Natural killer cell (primary cell): ENCODE measurements at places on chromosomes 12 and 14. TPM values are rescaled to one million over a fixed set of nuclear protein-coding genes. Genes with fewer than 3 reads are reported as not detected.

CLEC1B gene
- total RNA-seq: 1.0 TPM

CCDC197 gene
- total RNA-seq: not detected

TAC3 gene
- total RNA-seq: not detected

ZFHX2 gene
- 0.07 TPM for total RNA-seq

TEX22 gene
- total RNA-seq: 1.8 TPM

EIF2S3B gene
- not detected for total RNA-seq

SINHCAF gene
- 55.0 TPM for total RNA-seq

HOXC4 gene
- 0.95 TPM for total RNA-seq

SERPINA3 gene
- not detected for total RNA-seq

IRAK3 gene
- 9.2 TPM for total RNA-seq

DNA sequence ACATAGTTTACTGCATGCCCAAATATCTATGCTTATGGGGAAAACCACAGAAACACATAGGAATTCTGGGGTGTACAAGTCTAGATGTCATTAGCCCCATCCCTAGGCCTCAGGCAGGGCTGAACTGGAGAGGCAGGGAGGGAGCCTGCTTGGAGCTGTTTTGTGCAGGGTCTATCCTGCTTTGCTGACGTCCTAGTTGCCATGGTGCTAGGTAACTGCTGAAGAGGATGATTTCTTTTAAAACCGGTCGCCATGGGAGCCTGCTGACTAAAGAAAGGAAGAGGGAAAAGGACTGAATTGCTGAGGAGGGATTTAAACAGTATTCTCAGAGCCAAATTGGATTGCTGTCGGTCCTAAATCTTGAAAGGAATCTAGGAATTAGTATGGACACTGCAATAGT lies 10.7 kb downstream of the GPR19 start:
- H3K4me3 ChIP-seq: no peak overlapping the region
- H3K27ac ChIP-seq: no peak overlapping the region
- H3K36me3 ChIP-seq: no peaks in the 10 kb centered on the region

DNA sequence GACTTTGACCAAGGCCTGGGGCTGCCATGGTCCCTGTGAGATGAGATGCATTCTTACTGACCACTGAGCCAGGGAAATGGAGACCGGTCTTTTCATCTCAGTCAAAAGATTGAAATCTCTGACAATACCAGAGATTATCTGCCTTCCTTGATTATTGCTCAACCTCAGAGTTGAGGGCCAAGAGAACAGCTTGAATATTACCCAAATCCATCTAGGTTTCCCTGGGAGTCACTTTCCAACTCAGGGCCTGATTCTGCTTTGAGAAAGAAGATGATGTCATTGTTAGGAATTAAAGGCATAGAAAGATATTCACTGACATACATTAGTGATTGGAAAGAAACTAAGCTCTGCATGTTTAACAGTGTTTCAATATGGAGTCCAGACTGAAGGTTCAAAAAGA lies 515.9 kb upstream of the TBX3 start:
- H3K36me3 ChIP-seq: no peaks in the 10 kb centered on the region
- no peaks in the 10 kb centered on the region for H3K27me3 ChIP-seq
- no peak overlapping the region for H3K27ac ChIP-seq
- DNase-seq: no peak
- no peak overlapping the region for H3K4me3 ChIP-seq

DNA sequence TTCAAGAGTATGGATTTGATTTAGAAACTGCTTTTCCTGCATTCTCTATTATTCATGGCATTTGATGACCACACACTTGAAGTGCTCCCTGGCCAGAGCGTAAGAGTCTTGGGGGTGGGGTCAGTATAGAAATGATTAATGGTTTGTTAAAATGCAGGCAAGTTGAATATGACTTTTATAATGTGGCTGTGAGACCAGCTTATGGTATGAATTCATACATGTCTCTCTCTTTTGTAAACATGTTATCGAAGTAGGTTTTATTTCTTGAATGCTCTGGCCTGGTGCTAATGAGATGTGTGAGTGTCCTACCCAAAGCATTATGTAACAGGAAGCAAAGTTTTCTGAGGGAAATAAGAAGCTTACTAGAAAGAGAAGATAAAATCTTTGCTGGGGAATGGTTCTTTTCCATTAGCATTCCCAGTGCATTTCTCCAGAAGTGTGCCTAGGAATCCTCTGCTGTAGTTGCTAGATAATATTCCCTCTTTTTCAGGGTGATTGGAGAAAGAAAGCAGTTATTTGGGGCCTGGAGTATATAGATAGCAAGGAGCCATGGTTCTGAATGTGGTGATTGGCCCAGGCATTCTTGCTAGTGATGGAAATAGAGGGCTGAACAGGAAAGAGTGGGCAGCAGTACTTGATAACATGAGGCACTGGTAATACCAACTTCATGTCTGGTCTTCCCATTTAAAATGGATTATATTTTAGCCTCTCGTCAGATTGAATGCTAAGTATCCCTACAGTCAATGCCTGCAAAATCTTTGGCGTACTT lies 289.7 kb downstream of the RAD51B start:
- no peak for DNase-seq
- no peak overlapping the region for H3K27ac ChIP-seq
- no peaks in the 10 kb centered on the region for H3K27me3 ChIP-seq
- peaks cover 4% of the 10 kb centered on the region for H3K4me1 ChIP-seq
- H3K36me3 ChIP-seq: no peaks in the 10 kb centered on the region

DNA sequence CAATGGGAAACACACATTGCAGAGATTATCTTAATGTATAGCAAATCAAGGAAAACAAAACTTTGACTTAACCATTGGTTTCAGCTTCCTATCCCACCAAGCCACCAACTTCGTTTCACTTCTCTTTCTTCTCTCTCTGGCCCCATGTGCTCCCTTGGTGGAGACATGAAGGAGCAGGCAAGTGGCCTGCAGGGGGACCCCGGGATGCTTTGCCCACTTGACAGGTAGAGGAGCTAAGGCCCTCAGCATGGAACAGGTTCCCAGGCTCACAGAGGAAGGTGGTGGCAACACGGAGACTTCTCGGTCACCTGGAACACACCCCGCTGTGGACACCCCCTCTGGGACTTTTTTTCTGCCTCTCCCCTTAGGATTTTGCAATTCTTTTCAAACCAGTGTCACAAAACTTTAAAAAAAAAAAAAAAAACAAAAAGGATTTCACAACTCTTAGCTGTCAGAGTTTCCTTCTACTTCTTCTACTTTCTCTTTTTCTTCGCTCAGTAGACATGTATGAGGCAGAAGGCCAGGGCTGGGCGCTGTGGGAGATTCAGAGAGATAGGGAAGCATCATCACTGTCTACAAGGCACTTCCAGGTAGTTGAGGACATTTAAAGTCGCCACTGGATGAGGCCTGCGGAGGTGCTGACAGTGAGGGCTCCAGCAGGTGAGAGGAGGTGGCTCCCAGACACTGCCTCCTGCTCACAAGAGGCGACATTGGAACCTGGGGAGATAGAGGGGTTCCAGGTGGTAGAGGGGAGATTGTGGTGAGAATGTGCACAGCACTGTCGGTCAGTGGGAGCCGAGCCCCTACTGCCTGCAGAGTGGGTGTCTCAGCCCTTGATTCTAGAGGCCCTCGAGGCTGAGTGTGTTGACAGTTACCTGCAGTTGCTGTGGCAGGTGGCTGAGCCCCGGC lies 119.6 kb downstream of the GCH1 start:
- H3K27me3 ChIP-seq: no peaks in the 10 kb centered on the region
- H3K27ac ChIP-seq: no peak overlapping the region
- H3K4me1 ChIP-seq: peaks cover 8% of the 10 kb centered on the region
- no peak overlapping the region for H3K4me3 ChIP-seq
- no peaks in the 10 kb centered on the region for H3K36me3 ChIP-seq

- no peaks in the 10 kb centered on the region for H3K27me3 ChIP-seq
- no peak for DNase-seq
- H3K27ac ChIP-seq: no peak overlapping the region
- no peaks in the 10 kb centered on the region for H3K36me3 ChIP-seq
Measured at GRCh38 chr12:42945927-42946326, 356.4 kb upstream of the PRICKLE1 start.

DNA sequence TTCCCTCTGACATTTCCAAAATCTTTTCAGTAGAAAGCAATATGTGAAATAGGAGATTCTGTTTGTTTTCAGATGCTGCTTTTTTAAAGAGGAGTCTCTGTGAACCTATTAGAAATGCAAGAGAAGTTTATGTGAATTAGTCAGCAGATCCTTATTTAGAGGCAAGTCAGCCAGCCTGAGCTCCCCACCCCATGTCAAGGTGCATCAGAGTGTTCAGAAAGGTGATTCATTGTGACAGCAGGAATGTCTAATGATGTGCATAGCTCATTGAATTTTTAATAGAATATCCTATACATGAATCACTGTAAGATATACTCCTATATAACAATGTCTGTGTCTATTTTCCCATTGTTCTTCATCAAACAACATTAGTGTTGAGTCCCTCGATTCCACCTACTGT lies 1222.4 kb upstream of the USP15 start:
- H3K27me3 ChIP-seq: no peaks in the 10 kb centered on the region
- no peak overlapping the region for H3K27ac ChIP-seq
- DNase-seq: no peak
- no peak overlapping the region for H3K4me3 ChIP-seq
- no peaks in the 10 kb centered on the region for H3K36me3 ChIP-seq

DNA sequence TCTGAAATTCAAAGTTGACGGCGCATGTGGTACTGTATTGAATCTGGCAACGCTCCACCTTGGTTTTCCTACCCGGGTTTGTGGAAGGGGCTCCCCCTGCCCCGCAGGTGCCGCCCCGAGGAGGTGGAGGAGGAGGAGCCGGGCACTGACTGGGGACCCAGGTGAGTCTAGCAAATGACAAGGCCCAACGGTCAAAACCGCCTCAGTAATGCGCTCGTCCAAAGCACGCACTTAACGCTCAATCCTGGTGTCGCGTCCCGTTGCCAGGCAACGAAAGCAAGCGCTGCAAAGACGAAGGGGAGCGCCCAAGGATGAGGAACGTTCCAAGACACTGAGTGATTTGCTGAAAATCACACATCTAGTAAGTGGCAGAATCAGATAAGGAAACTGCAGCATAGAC lies 24.0 kb upstream of the CLEC4E start:
- no peaks in the 10 kb centered on the region for H3K4me1 ChIP-seq
- DNase-seq: no peak
- H3K36me3 ChIP-seq: no peaks in the 10 kb centered on the region
- no peak overlapping the region for H3K27ac ChIP-seq
- H3K4me3 ChIP-seq: no peak overlapping the region

- H3K4me1 ChIP-seq: peaks cover 59% of the 10 kb centered on the region
Measured at GRCh38 chr12:47901063-47901717, 3.6 kb downstream of the VDR start.

DNA sequence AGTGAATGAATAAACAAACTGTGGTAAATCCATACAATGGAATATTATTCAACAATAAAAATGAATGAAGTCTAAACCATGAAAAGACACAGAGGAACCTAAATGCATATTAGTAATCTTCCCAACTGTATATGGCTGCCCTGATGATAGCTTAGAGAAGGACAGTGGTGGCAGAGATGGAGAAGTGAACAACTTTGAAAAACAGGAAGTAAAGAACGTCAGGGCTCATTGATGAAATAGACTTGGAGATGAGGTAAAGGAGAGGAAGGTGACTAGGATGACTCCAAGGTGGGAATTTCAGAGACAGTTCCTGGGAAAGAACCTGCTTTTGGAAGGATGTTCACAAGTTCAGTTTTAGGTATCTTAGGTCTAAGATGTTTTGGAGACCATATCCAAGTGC lies 36.3 kb upstream of the NT5DC3 start:
- DNase-seq: no peak
- no peaks in the 10 kb centered on the region for H3K36me3 ChIP-seq
- no peaks in the 10 kb centered on the region for H3K27me3 ChIP-seq

DNA sequence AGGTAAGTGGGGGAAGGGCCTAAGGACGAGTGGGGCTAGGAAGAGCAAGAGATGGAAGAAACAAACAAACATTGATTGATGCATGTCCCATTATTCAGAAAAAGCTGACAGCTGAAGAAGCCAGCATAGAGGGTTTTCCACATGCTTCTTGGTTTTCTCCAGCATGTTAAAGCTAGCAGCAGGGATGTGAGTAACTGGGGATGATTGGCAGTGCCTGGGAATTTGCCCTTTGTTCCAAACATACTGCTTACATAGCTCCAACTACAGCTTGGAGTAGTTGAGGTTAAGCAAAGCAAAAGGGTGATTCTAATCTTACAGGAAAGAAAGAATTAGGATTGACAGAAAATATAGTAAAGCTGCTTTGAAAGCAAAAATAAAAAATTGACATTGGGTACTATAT lies 68.0 kb upstream of the IFNG-AS1 start:
- H3K36me3 ChIP-seq: no peaks in the 10 kb centered on the region
- H3K27ac ChIP-seq: no peak overlapping the region
- no peaks in the 10 kb centered on the region for H3K27me3 ChIP-seq
- DNase-seq: no peak
- H3K4me1 ChIP-seq: no peaks in the 10 kb centered on the region

- no peaks in the 10 kb centered on the region for H3K36me3 ChIP-seq
- no peak overlapping the region for H3K27ac ChIP-seq
- H3K27me3 ChIP-seq: no peaks in the 10 kb centered on the region
- DNase-seq: no peak
- peaks cover 20% of the 10 kb centered on the region for H3K4me1 ChIP-seq
- H3K4me3 ChIP-seq: no peak overlapping the region
Measured at GRCh38 chr12:124679533-124680371, 112.3 kb upstream of the NCOR2 start.

- no peak overlapping the region for H3K4me3 ChIP-seq
- no peaks in the 10 kb centered on the region for H3K36me3 ChIP-seq
- no peak overlapping the region for H3K27ac ChIP-seq
- DNase-seq: no peak
- H3K4me1 ChIP-seq: peaks cover 18% of the 10 kb centered on the region
Measured at GRCh38 chr14:68487805-68488590, 304.9 kb downstream of the ZFP36L1 start.

DNA sequence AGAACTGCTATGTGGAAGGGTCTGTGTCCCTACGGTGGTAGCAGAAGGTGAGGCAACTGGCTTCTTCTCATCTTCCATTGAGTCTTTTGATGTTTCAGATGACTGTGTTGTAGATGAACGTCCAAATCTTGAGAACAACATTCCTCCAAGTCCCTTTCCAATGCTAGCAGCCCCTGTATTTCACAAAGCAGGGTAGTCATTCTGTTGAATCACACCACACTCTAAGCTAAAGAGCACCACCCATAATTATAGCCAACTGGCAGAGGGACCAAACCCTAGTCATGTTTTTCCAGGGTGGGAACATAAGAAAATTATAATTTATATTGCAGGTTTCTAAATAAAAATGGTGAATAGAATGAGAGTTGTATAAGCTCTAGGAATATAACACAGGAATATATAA lies 98.7 kb downstream of the DDHD1 start:
- no peak for DNase-seq
- H3K4me1 ChIP-seq: no peaks in the 10 kb centered on the region
- no peaks in the 10 kb centered on the region for H3K27me3 ChIP-seq
- no peak overlapping the region for H3K4me3 ChIP-seq
- H3K27ac ChIP-seq: no peak overlapping the region

- no peak overlapping the region for H3K4me3 ChIP-seq
- no peak for DNase-seq
- no peak overlapping the region for H3K27ac ChIP-seq
- H3K27me3 ChIP-seq: no peaks in the 10 kb centered on the region
- no peaks in the 10 kb centered on the region for H3K4me1 ChIP-seq
Measured at GRCh38 chr14:23408307-23408630, 196 bp upstream of the MYH6 start.
